ENCODE measurements at places on chromosomes 5 and 9.

DNA sequence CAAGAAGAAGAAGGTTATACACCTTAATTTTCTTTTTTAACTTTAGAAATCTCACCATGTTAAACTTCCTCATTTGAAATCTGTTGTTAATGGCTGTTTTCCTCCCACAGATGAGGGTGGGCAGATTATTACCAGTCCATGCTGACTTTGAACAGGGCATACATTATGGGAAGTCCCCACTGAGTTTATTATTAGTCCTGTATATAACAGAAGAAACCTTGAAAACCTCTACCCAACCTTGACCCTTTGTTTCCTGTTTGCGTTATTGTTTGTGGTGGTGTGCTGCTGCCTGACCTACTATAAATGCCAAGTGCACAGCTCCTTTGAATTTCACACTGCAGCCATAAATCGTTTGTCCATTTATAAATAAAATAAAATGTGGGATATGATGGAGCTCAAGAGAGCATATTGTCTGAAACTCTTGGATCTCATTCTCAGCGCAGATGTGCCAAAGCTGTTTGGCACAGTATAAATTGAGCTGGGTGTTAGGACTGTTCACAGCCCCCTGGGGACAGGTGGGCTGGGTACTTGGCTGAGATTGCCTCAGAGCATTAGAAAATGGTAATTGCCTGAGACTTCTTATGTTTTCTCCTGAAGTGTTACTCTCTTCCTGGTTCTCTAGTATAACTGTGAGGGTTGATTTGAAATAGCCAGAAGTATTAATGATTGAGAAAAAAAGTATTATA lies 139.6 kb downstream of the SPATA31D1 start:
- no peak for DNase-seq

GRCh38 chr5:56115589-56115988 lies 117.5 kb downstream of the ANKRD55 start:
- no peak for DNase-seq

- no peak for DNase-seq
Measured at GRCh38 chr5:169175733-169176132, 125.2 kb downstream of the SLIT3 start.

DNA sequence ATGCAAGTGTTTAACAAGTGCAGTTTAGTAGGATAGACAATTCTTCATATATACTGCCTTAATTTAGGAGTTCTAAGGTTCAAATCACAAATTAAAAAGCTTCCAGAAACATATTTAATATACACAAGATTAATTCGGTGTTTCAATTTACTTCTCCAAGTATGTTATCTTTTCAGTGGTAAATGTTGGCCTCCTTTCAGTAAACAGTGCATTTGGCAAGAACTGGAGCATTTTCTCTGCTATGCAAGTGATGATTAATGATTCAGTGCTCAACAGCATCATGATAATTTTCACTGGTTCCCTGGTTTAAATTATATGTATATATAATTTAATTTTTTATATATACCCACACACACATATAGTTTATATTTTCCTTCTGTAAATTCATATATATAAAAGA lies 541.7 kb downstream of the EFNA5 start:
- peak; percentile 73 for DNase-seq

GRCh38 chr9:133189826-133190225 lies 19.2 kb downstream of the OBP2B start:
- DNase-seq = no peak

DNA sequence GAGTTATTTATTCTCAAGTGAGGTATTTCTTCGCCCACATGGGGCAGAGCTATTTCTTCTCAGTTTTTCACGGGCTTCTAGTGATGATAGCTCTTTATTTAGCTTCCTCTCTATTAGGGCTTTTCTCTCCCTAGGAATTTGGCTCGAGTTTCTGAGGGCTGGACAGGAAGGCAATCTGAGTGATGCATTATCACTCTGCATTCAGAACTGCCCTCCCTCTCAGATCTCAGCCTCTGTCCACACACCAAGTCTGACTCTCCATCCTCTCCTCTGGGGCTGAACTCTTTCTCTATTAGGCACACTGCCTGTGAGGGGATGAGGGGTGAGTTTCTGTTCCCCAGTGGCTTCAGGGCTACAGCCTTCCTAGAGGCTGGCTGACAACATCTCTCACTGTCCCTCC lies 14.9 kb upstream of the SCAMP1 start:
- peak; percentile 61 for DNase-seq

GRCh38 chr5:104987074-104987473 lies 1424.5 kb upstream of the NUDT12 start:
- no peak for DNase-seq

- DNase-seq = no peak
Measured at GRCh38 chr5:122485226-122485625, 173.2 kb downstream of the SNCAIP start.

GRCh38 chr9:107174441-107174840 lies 108.6 kb upstream of the RAD23B start:
- peak; percentile 24 for DNase-seq

- DNase-seq = no peak
Measured at GRCh38 chr5:135273212-135273611, 125.8 kb downstream of the MACROH2A1 start.

DNA sequence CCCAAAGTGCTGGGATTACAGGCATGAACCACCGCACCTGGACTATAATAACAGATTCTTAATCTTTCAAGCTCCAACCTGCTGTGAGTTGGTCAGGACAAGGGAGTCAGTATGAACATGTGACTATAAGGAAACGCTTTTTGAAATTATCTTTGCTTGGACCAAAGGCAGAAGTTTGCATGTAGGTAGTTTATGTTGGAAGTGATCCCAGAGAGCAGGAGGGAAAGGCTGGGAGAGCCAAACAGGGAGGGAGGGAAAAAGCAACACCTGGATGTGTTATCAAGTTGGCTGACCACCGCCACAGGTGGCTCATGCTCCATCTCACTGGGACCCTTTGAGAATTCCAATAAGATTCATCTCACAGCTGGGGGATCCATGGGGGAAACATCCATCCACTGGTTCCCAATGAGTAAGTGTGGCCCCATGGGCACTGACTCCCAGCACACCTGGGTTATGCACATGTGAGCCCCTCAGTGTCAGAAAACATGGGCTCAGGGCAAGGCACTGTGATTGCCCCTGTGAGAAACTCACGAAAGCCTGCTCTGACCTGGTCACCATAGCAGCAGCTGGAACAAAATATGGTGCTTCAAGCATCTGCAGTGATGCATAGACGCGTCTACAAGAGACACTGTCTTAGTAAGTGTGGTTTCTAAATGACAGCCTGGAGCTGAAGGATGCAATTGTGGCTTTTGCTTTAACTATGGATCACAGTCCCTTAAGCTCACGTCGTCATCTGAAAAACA lies 62.1 kb downstream of the ARSB start:
- DNase-seq = no peak

- no peak for DNase-seq
Measured at GRCh38 chr5:37710965-37711364, 128.9 kb downstream of the GDNF start.

GRCh38 chr5:87770601-87771121 lies 357.9 kb upstream of the CCNH start:
- DNase-seq = no peak

DNA sequence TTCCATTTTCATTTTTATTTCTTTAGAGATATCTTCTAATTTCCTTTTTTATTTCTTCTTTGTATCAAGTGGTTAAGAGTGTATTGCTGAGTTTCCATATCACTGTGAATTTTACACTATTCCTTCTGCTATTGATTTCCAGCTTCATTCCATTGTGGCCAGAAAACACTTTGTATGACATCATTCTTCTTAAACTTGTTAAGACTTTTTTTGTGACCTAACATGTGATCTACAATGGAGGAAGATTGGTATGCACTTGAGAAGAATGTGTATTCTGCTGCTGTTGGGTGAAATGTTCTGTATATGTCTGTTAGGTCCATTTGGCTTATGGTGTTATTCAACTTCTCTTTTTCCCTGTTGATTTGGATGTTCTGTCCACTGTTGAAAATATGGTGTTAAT lies 274.2 kb upstream of the PUM3 start:
- DNase-seq = no peak
